ENCODE measurements at places on chromosomes 12 and 14. TPM values are rescaled to one million over a fixed set of nuclear protein-coding genes. Genes with fewer than 3 reads are reported as not detected.

The SMIM41 gene
- total RNA-seq, result not detected

The CLBA1 gene
- 3.9 TPM for total RNA-seq

The CLEC14A gene
- not detected for total RNA-seq

The CPM gene
- total RNA-seq, result 1.6 TPM

The KCNMB4 gene
- total RNA-seq, result 0.31 TPM

The CD163 gene
- 5.6 TPM for total RNA-seq

The PPM1A gene
- total RNA-seq, result 55.3 TPM

The TMEM116 gene
- 13.1 TPM for total RNA-seq

The KLRC3 gene
- 3.0 TPM for total RNA-seq

The FAM181A gene
- not detected for total RNA-seq

The SENP1 gene
- 57.3 TPM for total RNA-seq

The TRAFD1 gene
- 34.5 TPM for total RNA-seq

The RTN1 gene
- total RNA-seq, result not detected

The HPD gene
- not detected for total RNA-seq

The DLK1 gene
- not detected for total RNA-seq

The GLIPR1L2 gene
- not detected for total RNA-seq

The AHNAK2 gene
- 0.04 TPM for total RNA-seq

The INHBC gene
- 0.11 TPM for total RNA-seq

The SYNE3 gene
- 39.7 TPM for total RNA-seq

The PTPRB gene
- not detected for total RNA-seq

The PTPN6 gene
- 456 TPM for total RNA-seq

The KERA gene
- not detected for total RNA-seq

The B4GALNT1 gene
- 2.9 TPM for total RNA-seq

The IRAK3 gene
- 0.22 TPM for total RNA-seq

The KRT73 gene
- total RNA-seq, result 0.13 TPM

The KCNH3 gene
- 2.5 TPM for total RNA-seq

The ZNF605 gene
- total RNA-seq, result 6.2 TPM

The MORN3 gene
- 1.8 TPM for total RNA-seq

The AMHR2 gene
- not detected for total RNA-seq

The AICDA gene
- 0.71 TPM for total RNA-seq

The MDGA2 gene
- not detected for total RNA-seq

Measured in CD8-positive, alpha-beta memory T cell (primary cell).